ENCODE measurements at places on chromosomes 11 and 22.

- DNase-seq, result no peak
These were observed 179.2 kb downstream of the SBF2 start for GRCh38 chr11:10114593-10115404.

DNA sequence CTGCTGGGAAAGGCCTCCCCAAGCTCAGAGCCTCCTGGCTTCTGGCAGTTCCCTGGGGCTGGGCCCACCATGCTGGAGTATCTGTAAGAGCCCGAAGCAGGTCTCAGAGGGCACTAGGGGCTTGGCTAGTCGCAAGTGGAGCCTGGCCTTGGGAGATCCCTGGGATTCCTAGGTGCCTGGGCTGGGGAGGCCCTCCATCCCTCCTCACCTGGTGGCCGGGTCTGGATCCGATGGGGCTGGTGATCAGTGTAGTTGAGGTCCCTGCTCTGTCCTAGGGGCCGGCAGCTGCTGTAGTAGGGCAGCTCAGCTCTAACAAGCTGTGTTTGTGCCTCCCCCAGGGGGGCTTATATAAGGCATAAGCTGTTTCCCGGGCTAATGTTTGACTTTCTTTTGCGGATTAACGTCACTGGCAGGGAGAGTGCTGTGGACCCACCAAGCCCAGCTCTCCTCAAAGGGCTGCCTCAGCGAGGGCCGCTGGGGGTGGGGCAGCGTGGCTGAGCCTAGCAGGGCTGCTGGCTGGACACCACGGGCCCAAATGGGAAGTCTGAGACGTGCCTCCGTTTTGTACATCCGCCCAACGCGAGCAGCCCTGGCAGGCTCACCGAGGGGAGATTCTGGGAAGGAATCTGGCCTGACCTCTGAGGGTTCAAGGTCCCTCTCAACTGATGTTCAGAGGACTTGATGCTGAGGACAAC, at the start of gene SLC22A8:
Gene SLC22A8, minus strand, starts transcription at position 321 of the 695 bp plus-strand sequence. CDS start 883 bp downstream, outside the sequence.
- DNase-seq, result no peak

DNA sequence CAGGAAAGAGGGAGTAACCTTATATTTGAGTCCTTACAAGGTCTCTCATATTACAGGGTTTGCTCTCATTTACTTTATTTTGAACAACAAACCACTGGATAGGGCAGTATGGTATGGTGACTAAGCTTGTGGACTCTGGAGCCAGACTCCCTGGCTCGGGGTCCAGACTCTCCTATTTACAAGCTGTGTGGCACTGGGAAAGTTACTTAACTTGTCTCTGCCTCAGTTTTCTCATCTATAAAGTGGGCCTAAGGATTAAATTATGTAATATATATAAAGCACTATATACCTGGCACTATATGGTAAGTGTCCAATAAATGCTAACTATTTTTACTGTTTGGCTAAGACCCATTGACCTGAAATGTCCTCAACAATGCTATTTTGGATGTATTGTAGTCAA, 1.7 kb upstream of the DCHS1 start:
- no peak for DNase-seq

DNA sequence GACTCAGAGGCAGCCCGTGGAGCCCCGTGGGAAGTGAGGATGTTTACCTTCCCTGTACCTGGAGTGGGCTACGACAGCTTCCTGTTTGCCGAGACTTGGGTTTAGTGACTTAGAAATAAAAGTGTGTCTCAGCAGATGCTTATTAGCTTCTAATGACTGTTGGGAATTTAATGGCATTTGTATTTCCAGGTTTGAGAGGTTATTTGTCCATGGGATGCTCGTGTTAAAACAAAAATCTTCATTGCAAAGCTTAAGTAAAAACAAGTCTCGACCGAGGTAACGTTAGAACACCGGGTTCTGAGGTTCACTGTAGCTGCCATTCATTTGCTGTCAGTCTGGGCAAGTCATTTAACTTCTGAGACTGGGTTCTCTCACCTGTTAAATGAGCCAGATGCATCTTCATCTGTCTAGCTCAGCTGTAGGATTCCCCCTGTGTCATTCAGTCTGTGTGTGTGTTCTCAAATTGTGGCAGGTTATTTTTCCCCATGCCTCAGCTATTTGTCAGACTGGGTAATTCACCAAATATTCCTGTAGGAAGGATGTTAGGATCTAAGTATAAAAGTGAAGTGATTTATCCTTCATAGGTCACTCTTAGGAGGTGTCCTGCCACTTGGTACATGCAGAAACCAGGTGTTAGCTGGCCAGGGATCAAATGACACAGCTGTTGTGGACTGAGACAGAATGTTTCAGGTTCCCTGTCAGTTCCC, 791 bp downstream of the EI24 start:
- DNase-seq, result no peak

DNA sequence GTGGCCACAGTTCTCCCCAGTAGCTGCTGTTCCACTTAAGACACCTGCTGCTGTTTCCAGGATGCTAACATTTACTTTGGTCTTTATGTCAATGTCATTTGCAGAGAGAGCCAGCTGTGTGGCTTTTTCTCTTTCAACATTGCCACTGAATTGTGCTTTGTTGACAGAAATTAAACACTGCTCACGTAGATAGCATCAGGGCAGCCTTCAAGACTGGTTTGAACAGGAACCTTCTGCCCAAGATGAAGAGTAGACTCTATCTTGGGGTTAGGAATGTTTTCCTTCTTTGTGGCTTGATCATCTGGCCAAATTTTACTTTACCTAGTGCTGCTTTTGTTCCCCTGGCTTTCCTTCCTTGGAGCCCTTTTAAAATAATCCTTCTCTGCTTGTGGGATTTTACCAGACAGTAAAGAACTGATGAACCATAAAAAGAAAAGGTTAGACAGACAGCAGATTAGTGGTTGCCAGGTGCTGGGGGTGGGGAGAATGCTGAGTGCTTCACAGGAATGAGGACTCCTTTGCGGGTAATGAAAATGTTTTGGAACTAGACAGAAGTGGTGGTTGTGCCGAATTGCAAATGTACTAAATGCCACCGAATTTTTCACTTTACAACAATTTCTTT, 22.7 kb upstream of the XBP1 start:
- peak; percentile 90 for DNase-seq

GRCh38 chr11:35946766-35947165, 2.9 kb downstream of the LDLRAD3 start:
- DNase-seq, result no peak

- DNase-seq, result no peak
These were observed 138.9 kb upstream of the MTNR1B start for GRCh38 chr11:92830377-92831155.

GRCh38 chr11:95908826-95909225, 15.1 kb downstream of the MTMR2 start:
- DNase-seq, result no peak

DNA sequence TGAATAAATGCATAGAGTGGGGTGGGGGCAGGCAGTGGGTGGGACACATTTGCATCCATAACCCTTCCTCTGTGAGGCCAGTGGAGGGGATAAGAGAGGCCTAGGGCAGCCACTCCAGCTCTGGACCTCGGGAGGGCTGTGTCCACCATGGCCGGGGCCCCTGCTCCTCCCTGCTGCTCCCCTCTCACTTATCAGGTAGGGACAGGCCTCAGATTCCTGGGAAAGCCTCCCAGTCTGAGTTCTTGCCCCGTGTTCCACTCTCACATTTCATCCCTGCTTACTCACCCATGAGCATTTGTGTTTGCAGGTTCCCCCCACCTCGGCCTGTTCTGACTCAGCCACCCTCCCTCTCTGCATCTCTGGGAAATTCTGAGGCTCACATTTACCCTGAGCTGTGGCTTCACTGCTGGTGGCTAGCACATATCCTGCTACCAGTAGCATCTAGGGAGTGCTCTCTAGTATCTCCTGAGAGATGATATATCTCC, 128.7 kb upstream of the TOP3B start:
- DNase-seq, result no peak

GRCh38 chr11:108497317-108498045, 703 bp downstream of the POGLUT3 start:
- peak; percentile 73 for DNase-seq

DNA sequence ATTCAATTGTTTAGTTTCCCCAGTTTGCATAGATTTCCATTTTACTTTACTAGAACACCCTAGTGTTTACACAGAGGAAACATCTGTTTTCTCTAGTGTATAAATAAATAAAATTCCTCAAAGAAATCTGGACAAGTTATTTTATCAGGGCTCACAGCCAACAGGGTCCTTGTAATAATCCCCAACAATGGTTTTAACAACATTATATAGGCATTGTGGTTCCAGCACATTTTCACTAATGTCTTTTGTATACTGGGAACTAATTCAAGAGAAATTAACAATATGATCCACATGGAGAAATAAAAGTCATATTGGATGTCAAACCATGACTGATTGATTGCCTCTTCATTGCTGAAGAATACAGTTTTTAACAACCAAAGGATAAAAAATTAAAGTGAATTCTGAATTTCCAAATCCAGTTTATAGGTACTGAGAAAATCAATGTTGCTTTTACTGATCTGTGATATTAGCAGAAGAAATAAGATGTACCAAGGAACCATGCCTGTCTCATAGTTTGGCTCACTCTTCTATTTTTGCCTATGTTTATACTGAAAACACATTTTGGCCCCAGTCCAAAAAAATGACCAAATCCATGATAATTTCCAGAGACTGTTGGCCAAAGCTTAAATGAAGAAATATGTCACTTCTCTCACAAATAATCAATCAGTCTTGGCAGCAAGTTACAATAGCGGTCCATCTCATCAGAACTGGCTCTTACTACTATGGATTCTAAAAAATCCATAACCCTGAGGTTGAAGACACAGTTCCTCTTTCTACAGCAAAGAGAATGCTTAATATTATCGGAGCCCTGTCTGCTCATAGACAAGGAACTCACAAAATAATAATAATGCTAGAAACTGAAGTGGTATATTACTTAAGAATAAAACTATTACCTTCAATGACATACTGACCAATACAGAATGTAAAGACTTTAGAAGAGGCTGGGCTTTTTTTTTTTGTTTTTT, 1.4 kb upstream of the MS4A13 start:
- DNase-seq, result no peak

- no peak for DNase-seq
These were observed 20.1 kb downstream of the UBE4A start for GRCh38 chr11:118379497-118379896.

- no peak for DNase-seq
These were observed 90.6 kb downstream of the ARHGAP42 start for GRCh38 chr11:100777736-100778135.

DNA sequence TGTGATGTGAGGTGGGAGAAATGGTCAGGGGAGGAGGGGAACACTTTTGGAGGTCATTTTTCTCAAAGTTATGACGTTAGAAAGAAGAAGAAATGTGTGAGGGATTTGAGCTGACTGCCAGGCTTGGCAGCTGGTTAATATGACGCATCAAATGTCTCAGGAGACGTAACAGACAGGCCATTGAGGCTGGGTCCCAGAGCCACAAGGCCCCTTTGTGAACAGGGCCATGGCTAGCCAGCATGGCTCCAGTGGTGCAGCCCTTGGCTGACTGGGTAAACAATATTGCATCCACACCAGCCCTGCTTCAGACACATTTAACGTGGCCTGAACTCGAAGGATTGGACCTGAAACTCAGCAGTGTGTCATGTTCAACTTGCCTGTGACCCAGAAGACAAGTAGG, 34.3 kb downstream of the AMOTL1 start:
- no peak for DNase-seq

DNA sequence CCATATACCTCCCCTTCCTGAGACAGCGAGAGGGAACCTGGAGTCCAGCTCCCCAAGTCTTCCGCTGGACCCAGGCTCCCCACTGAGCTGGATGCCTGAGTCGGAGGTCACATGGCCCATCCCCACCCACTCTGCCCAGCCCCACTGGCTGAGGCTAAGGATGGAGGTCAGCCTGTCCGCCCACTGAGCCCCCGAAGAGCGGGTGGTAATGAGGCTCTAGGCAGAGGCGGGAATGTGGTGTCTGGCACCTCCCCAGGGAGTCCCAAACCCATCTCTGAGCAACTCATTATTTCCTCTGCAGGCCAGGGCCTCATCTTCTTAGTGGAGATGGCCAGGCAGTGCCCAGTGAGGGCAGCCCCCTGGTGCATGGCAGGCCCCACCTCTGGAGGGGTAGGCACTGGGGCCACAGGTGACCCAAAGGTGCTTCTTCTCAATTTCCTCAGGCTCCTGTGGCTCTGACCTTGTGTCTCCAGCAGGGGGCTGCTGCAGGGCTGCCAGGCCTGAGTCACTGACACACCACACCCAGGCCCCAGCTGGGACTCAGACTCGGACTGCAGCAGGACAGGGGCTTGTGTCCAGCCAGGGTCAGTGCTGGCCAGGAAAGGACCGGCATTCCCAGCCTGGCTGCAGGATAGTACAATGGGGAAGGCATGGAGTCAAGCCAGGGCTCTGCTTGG, 10.2 kb upstream of the PDE2A start:
- no peak for DNase-seq

DNA sequence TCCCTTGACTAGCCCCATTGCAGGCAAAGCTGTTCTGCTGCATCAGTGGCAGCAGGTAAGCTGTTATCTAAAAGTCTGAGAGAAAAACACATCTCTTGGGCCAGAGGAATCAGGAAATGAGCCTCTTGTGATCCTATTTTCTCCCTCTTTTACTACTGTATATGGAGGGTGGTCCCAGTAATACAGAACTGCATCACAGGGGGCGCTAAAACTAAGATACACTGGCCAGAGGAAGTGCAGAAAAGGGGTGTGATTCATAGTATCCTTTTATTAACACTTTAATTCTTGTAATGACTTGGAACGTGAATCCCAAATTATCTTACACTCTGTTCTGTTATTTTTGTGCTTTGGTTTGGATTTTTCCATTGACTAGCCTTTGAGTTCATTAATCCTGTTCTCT, 8.8 kb upstream of the MED17 start:
- DNase-seq, result no peak

DNA sequence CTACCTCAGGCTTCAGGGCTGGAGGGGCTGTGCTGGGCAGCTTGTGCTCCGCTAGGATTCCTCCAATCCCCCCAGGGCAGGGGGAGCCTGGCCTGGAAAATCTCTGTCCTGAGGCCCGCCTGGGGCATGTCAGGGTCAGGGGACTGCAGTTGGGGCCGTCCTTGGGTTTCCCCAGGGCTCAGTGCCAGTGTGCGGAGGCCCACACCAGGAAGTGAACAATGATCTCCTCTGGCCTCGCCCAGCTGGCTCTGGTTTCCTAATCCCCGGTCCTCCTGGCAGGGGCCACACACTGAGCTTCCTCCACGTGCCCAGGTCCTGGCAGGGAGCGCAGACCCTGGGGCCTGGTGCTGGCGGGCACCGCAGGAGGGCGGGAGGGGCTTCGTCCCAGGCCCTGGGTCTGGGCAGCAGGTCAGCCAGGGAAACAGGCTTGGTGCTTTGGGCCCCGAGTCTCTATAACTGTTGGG, 1.4 kb upstream of the MUC2 start:
- DNase-seq, result no peak

- DNase-seq, result no peak
These were observed 59.7 kb upstream of the SLC35C1 start for GRCh38 chr11:45745065-45745811.
